Peyer's patch (tissue), 4 donors: ENCODE measurements at places on chromosomes 7 and 10.

DNA sequence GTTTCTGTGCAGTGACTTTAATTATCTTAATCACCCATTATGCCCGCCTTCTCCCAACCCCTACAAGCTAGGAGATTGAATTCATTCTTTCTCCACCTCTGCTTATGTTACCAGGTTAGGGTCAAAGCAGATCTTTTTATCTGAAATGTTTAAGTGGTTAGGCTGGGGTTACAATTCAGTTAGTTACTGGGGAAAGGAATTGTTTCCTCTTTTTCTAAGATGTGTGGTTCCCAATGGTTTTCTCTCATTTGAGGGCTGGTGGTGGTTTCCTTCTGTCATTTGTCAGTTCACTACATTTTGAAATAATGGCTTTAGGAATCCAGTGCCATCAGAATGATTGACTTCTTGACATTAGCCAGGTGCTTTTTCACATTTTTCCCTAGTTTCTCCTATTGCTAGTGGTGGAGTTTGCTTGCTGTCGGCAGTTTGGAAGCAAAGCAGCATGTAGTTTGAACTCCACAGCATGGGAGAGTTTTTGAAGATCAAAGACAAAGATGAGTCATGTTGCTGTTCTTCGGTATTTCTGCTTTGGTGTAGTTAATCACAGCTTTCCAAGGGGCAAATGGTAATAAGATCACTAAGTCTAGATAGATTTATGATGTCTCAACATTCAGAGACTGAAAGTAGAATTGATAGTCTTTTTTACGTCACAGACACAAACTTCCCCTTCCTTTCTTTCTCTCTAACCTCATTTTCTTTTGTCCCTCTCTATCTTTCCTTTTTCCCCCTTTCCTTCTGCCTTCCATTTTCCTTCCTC is 168.2 kb downstream of the SND1 start:
- DNase-seq, result no peak

DNA sequence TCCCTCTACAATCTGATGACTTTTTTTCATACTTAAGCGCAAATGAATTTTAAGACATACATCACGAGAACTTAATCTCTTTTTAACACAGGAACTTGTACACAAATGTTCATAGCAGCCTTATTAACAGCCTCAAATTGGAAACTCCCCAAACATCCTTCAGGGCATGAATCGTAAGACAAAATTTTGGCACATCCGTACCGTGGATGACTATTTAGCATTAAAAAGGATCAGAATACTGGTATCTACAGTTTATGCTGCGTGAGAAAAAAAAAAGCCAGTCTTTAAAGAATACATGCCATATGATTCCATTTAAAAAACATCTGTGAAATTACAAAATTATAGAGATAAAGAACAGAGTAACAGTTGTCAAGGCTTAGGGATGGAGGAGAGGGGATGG is 46.8 kb downstream of the PDE1C start:
- no peak for DNase-seq

GRCh38 chr10:128008521-128009250 is 101.8 kb downstream of the PTPRE start:
- no peak for DNase-seq

GRCh38 chr7:99679400-99680191 is at the start of gene CYP3A5:
Gene CYP3A5 (minus strand): TSS chr7:99679996. CDS start chr7:99679896, 100 bp downstream.
- DNase-seq, result no peak

DNA sequence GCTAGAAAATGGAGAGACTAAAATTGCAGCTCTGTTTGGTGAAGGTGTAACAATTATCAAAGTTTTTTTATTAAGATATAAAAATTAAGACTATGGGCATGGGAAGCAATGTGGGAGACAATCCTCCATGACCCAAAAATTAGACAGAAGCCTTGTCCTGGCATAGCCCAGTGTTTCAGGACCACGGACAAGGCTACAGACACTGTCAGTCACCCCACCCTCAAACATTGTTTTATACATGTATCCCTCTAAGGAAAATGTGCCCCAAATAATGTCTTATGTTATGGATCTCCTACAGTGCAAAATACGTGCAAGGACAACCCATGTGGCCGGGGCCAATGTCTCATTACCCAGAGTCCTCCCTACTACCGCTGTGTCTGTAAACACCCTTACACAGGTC is 24.0 kb downstream of the HABP2 start:
- DNase-seq, result no peak

DNA sequence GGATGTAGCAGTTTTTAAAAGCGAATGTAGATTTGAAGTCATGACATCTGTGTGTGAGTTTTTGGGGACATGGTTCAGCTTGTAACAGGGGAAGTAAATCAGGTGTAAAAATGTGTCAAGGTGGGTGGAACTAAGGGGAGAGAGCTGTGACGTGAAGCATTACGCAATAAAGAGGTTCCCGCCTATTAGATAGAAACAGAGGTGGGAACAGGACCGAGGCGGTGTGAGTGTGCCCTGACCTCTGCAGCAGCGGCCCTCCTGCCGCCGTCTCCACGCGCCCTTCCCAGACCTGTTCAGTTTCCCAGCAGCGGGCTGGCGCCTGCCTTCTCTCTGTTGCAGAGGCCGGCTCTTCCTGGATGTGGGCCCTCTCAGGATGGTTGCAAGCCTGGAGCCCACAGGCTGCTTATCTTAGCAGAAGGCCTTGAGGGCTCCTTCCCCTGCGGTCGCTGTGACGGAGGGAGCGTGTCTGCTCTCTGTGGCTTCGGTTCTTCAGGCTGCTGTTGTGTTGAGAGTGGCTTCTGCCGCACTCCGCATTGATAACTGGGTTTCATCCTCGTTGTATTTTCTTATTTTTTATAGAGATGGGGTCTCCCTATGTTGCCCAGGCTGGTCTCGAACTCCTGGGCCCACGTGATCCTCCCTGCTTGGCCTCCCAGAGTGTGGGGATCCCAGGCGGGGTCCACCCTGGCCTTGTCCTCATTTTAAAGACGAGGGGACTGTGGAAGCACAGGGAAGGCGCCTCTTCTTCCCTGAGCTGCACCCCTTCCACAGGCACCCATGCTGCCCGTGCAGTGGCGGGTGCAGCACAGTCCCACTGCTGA is 65.0 kb downstream of the DNAJB6 start:
- DNase-seq, result peak; percentile 41

DNA sequence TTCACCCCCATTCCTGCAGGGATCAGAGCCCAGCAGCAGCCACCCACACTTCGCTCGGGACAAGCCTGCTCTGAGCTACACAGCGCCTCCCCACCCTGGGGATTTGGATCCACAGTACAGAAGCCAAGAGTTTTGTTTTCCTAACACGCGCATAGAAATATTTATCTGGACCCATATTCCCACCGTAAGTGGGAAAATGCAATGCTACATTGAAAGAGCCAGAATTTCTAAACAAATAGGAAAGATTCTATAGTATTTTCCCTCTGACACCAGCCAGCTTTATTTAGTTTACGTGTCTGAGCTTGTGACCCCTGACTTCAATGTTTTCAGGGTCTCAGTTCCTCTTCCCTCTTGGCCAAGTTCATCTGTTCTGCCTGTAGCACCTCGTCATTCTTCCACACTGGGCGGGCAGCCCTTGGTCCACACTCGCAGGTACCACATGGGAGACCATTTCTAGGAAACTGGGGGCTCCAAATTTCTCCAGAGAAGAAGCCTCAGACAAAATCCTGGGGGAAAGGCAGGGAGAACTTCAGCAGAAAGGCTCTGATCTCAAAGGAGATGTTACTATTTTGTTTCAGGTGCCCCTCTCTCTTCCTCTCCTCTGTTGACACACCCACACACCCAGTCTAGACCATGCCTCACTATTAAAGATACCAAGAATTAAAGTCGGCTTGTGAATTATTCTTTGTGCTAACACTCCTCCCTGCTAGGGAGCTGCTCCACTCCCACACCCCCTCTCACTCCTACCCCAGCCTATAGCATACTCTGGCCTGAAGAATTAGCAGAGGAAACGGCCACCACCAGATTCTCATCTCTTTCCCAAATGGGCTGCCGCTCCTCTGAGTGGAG is 116.0 kb upstream of the PCGF5 start:
- no peak for DNase-seq

- no peak for DNase-seq
Observed at GRCh38 chr7:80412842-80413241, 99.0 kb downstream of the GNAT3 start.

DNA sequence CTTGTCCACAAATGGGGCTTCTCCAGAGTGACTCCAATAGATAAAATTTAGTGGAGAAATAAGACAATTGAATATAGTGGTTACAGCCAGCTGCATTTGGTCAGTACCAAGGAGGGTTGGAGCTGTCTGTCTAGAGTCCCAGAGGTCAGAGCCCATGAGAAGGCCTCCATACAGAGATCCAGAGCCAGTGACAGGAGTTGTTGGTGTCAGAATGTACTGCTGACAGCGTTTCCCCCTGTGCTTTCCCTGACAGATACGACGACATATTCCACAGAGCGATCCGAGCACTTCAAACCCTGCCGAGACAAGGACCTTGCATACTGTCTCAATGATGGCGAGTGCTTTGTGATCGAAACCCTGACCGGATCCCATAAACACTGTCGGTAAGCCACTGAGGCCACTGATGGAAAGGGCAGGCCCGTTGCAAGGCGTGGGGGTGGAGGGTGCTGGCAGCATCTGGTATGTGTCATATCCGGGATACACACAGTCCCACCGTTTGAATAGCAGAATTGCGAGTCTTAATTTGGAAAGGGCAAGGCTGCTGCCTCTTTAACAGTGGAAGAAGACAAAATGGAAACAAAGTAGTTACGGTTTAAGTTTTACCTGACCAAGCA is 483.6 kb downstream of the NRG3 start:
- DNase-seq, result no peak

GRCh38 chr7:142438923-142439515 is 181.2 kb upstream of the PRSS58 start:
- DNase-seq, result no peak

DNA sequence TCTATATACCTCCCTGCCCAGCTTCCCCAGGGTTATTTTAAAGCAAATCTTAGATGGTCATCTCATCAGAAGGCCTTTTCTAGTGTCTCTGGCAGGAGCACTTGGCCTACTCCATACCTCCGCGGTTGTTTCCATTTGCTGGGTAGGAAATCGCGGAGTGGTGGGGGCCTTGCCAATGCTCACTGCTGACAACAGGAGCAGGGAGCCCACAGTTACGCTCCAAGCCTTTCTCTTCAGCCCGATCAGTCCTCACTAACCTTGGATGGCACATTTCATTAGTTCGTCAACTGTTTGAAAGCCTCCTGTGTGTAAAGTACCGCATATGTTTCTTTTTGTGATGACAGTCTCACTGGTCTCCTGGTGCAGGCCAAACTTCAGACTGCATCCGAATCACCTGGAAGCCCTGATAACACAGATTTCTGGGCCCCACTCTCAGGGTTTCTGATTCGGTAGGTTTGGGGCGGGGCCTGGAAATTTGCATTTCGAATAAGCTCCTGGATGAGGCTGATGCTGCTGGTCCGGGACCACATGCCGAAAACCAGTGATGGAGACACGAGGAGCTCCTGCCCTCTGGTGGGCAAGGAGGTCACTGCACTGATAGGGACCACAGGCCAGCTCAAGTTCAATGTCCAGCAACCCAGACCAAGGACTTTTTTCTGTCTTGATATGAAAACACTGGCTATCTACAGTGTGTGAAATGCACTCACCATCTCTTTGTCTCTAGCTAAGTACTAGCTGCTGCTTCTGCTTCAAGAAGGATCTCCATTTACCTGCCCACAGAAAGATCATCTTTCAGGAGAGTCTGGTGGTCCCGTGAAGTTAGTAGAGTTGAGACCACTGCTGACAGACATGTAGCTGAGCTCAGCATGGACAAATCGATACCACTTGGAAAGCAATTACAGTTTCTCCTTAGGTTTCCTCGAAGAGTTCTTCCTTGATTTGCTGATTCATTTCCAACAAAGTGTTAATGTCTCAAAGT is 14.0 kb downstream of the LRGUK start:
- peak; percentile 45 for DNase-seq

- DNase-seq, result peak; percentile 53
Observed at GRCh38 chr10:19819419-19820033, 3.3 kb downstream of the PLXDC2 start.
